ENCODE measurements at places on chromosomes 6 and 20.

- DNase-seq = no peak
Measured at GRCh38 chr6:42185597-42185996, 9.2 kb downstream of the GUCA1B start.

- no peak for DNase-seq
Measured at GRCh38 chr6:74671558-74672025, 534.3 kb downstream of the COL12A1 start.

GRCh38 chr6:29665942-29666825, 9.3 kb downstream of the MOG start:
- DNase-seq = no peak

GRCh38 chr20:32855387-32855786, 3.3 kb upstream of the EFCAB8 start:
- peak; percentile 57 for DNase-seq

GRCh38 chr6:167091026-167091804, 31.7 kb upstream of the CCR6 start:
- DNase-seq = no peak

DNA sequence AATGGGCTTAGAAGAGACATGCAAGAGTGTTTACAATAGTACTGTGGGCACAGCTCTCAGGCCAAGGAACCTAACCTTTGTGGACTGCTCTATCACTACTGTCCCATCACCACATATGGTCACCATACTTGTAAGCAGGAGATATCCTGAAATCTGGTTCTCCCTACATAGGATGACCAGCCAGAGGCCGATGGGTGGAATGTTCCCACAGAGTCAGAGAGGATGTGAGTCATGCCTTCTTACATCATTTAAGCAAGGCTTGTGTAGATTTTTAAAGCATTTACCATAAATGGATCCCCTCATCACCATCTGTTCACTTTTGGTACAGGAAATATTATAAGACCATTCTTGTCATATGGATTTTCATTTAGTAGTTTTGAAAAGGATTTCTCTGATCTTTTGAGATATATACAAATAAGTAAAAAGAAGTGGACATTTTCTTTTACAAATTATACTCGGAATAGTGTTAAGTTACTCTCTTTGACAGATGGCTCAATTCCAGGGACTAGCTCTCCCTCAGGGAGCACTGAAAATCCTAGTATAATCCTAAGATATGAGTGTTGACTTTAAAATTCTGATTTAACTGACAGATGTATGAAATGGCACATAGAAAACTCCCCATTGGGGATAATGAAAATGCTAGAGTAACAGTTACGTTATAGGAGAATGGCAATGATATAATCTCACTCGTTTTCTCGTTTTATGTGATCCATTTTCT, 6.6 kb downstream of the HTR1B start:
- no peak for DNase-seq

- no peak for DNase-seq
Measured at GRCh38 chr6:624979-625378, 31.9 kb downstream of the HUS1B start.

- no peak for DNase-seq
Measured at GRCh38 chr6:87806099-87806498, 104.1 kb upstream of the AKIRIN2 start.

DNA sequence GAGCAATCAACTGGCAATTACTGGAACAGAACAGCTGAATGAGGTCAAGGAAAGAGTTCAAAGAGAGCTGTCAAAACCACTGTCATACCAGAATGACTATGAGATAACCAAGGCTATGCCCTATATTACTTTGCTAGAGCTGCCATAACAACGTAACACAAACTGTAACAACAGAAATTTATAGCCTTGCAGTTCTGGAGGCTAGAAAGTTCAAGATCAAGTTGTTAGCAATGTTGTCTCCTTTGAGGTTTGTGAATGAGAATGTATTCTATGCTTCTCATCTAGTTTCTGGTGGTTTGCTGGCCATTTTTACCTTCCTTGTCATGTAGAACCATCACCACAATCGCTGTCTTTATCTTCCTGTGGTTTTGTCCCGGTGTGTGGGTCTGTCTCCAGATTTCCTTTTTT, 1323.0 kb upstream of the GJE1 start:
- DNase-seq = no peak

- no peak for DNase-seq
Measured at GRCh38 chr6:121158438-121158837, 175.8 kb downstream of the TBC1D32 start.

GRCh38 chr6:10610289-10610688, 84.1 kb downstream of the C6orf52 start:
- DNase-seq = no peak

DNA sequence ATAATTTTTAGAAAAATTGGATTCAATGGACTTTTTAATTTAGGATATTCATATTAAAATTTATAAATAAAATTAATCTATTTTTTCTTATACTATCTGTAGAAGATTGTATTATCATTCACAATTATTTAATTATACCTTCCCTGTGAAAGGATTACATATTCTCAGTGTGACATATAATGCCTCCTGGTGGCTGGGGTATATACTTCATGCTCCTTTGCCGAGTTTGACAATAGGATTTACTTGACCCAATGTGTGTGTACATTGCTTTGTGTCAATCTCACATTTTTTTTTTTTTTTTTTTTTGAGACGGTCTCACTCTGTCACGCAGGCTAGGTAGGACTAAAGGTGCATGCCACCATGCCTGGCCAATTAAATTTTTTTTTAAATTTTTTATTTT, 230.0 kb upstream of the CHD6 start:
- no peak for DNase-seq

- no peak for DNase-seq
Measured at GRCh38 chr6:24385536-24386269, 17.0 kb upstream of the MRS2 start.

GRCh38 chr6:156767603-156768467, 9.3 kb upstream of the ARID1B start:
- DNase-seq = no peak

GRCh38 chr20:50992733-50993457, 30.0 kb downstream of the KCNG1 start:
- DNase-seq = no peak

DNA sequence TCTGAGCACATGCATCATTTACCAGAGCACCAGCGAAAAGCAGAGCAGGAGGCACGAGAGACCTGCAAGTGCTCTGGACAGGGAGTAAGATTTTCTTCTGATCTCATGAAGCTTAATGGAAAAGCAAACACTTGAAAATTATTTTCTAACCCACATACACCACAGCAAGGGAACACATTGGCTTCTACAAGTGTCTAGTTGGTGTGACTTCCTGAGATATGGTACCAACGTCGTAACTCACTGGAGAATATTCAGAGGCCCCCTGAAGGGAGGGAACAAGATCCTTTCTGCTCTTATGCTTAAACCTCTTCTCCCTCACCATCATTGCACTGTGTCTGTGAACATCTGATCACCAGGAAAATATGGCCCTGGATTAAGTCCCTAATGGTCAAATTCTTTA, 48.6 kb downstream of the PSMB1 start:
- no peak for DNase-seq

- no peak for DNase-seq
Measured at GRCh38 chr20:59788196-59788735, 145.2 kb downstream of the SYCP2 start.

DNA sequence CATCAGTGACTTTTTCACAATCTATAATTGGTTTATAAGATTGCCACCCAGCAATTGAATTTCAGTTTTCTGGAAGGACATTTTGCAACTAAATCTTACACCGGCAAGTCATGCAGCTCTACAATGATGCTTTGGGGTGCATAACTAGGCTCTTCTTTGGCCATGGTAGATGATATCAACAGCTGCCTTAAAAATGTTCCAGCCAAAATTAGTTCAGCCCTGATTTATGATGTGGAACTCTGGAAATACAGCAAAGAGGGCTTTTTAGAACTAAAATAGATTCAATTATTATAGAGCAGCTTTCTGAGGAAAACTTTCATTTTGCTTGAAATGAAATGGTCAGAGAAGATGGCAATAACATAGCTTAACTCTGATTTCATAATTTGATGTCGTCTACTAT, 18.4 kb upstream of the MCM9 start:
- DNase-seq = no peak

DNA sequence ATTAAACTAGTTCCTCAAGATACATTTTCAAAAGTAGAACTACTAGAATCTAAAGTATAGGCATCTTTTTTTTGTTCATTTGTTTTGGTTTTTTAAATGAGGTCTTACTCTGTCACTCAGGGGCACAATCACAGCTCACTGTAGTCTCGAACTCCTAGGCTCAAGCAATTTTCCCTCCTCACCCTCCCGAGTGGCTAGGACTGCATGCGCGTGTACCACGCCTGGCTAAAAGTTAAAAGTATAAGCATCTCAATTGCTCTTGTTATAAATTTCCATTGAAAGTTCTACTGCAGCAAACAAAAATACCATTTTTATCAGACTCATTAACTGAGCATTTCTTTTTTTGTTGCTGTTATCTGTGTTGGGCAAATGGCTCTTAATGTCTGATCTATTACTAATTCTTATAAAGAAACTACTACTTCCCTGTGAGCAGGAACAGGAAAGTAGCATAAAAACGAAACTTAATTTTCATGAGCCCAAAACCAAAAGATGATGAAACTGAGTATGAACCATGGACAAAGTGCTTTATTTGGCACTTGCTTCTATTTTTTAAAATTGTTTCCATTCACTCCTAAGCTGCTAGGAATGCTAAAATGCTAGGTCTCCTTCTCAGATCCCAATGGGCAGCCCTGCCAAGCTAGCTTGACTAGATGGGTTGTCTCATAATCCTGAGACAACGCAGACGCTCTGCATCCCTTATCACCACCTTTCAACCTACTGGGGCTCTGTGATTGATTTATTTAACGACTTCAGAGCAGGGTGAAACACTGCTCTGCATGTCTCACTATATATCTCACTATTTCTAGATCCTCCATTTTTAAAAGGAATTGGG, 36.9 kb downstream of the TRPC4AP start:
- DNase-seq = no peak

- DNase-seq = no peak
Measured at GRCh38 chr6:166969390-166970002, 13.1 kb upstream of the RNASET2 start.

- DNase-seq = no peak
Measured at GRCh38 chr6:112683926-112684325, 336.8 kb downstream of the RFPL4B start.

DNA sequence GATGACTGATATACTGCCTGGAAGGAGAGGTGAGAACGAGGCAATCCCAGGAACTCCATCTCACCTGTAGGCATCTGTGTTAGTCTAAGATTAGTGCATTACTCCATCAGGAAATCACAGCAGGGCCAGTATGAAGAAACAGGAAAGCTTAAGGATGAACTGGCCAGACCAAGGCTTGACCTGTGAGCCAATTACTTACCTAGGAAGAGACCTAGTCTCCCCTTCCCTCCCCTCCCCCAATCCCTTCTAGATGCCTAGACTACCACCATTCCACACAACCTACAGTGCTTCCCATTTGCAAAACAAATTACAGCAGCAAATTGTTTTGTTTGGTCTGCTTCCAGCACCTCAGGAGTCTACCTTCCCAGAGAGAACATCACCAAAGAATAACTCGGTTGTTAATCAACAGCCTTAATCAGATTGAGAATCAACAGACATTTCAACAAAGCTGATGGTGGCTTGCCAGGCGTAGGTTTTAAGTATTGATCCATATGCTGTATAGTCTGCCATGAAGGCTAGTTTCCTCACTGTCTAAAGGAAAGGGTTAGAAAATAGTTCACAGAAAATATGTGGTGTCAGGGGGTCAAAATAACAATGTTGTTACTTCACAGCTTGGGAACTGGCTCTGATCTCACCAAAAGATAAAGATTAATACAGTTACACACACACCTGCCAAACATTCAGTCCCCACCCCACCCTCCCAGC, 10.1 kb downstream of the PKHD1 start:
- no peak for DNase-seq

DNA sequence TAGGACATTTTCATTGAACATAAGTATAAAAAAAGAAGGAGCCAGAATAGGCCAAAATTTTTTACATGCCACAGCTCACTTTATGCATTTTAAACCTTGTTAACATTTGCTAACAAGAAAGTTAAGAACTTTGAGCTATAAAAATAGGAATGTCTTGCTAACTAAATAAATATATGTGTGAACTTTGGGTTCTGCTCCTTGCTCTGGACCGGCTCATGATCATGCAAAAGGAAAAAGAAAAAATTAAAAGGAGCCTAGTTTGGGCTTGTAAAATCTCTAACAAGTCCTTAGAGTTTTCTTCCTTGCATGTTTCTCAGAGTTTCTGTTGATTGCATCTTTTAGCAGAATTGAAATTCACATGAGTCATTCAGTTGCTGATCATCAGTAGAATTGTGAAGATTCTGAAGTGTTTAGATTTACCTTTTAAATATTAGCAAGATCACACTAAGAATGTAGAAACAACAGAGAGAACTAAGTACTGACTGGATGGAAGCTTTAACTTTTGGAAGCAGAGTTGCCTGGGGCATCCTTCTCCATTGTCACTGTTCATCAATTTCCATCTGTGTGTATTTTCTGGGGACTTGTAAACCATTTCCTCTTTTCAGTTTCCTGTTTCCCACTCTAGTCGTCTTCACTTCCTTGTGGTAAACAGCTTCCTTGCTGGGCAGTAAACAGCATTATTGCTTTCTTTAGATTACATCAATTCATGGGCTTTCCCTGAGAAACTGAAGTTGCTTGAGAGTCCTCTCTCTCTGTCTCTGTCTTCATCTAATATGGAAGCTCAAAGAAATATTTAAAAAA, 458.4 kb upstream of the BTBD3 start:
- no peak for DNase-seq

DNA sequence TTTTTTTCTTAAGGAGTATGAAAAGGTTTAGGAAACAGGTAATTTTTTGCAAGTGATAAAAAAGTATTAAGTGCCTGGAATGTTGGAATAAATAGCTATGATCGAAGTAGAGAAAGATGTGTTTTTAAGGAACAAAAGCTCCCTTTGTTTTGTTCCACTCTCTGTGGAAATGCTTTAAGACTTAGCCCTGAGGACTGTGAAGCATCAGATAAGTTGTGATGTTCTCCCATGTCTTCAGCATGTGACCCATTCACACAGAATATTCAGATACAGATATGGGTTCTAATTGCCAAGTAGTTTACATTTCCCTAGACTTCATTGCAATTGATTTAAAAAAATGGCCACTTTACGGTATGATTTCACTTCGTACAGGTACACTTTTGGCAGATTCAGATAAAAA, 80.6 kb downstream of the KCNQ5 start:
- DNase-seq = no peak

DNA sequence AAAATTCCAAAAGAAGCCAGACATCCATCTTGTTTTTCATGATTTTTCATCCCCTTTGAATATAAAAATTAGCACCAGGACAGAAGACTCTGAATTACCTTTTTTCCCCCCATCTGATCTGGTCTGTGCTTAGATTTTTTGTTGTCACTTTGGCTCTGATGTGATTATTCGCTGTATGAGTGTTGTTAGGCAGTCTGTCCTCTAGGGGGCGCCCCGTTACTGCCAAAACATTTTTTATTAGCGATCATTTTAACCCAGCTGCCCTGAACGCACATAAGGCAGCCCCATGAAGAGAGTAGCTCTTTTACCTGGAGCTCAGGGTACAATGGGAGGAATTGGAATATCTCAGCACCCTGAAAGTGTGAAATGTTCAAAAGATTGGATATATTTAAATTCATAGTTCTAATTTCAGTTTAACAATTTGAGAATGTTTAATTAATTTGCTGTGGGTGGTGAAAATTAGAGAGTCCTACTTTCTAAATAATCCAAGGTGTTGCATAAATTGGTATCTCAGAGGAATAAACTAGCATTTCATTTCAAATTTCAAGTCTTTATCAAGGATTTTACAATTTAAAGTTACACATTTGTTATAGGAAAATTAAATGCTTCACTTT, 60.8 kb downstream of the PRPH2 start:
- DNase-seq = peak; percentile 80
